ENCODE measurements at places on chromosomes 11 and 22.

GRCh38 chr11:68362801-68363379, 50.5 kb downstream of the LRP5 start:
- no peak for DNase-seq

DNA sequence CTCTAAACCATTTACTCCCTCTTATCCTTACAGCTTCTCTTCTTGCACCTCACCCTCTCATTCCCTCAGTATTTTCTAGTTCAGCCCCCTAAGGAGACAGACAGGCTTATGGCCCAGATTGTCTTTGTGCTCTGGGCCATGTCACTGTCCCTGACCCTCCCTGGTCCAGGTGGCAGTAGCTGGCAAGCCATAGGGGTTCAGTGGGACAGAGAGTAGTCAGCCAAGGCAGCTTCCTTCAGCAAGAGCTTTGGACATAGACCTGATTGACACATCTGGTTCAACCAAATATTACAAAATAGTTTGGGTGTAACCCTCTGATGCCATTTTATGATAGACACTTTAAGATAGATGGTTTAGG, 53.9 kb downstream of the NCAM1 start:
- DNase-seq = no peak

GRCh38 chr11:15494740-15495139, 380.0 kb downstream of the INSC start:
- no peak for DNase-seq

- DNase-seq = no peak
Measured at GRCh38 chr11:14132312-14132711, 169.8 kb downstream of the SPON1 start.

DNA sequence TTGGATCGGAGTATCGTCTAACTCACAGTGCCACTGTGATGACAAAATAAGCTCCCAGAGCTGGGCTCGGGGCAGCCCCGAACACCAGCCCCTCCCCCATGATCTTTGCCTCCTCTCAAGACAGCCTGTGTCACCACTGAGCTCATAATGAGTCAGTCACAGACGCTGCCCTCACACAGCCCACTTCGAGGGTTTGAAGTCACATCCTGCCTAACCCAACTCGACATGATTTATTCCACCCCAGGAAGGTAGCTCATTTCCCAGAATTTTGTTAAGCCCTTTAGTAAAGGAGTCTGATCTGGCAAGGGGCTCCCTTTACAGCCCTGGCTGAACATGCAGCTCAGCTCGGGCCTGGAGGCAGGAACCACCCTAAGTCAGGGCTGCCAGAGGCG, 22.8 kb downstream of the MYH9 start:
- DNase-seq = no peak

DNA sequence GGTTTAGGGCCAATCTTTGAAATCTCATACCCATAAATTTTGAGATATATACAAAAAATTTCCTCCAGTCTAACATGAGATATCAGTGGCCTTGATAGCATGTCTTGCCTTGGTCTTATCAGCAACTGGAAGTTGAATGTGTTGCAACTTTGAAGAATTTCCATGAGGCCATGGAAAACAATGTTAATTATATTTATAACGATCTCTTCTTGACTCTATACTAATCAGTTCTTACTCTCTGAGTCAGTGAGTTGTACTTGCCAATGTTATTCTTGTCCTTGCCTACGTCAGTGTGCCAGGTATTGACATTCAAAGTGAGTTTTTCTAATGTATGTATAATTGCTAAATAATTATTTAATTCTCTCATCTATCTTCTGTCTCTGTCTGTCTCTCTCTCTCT, 535.1 kb downstream of the KCNA4 start:
- no peak for DNase-seq

GRCh38 chr22:40113696-40114095, 64.0 kb upstream of the TNRC6B start:
- no peak for DNase-seq

DNA sequence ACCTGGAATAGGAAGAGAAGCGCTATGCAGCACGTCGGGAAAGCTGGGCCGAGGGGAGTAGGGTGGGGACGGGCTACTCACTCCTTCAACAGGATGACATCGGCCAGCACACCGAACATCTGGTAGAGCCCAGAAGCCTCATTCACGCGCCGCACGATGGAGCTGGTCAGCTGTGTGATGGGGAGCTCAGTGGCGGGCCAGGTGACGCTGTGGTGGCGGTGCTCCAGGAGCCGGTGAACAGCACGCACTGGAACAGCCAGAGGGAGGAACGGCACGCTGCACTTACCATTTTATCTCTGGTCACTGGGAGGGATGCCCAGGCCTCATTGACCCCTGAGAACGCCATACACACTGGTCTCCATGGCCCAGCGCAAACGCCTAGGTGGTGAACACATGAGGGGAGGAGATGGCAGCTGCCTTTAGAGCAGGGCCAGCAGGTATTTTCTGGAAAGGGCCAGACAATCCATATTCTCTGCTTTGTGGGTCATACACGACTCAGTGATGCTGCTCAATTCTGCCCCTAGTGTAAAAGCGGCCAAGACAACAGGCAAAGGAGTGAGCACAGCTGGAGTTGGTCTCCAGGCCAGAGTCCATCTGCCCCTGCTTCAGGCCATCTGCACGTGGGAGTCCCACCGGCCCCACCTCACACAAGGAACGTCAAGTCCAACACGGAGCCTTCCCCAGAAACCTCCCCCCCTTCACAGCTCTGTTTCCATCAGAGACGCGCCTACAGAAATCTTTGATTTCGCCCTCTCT, 8.8 kb downstream of the FOXRED2 start:
- no peak for DNase-seq

GRCh38 chr11:134070342-134070845, 1.5 kb downstream of the JAM3 start:
- DNase-seq = no peak

DNA sequence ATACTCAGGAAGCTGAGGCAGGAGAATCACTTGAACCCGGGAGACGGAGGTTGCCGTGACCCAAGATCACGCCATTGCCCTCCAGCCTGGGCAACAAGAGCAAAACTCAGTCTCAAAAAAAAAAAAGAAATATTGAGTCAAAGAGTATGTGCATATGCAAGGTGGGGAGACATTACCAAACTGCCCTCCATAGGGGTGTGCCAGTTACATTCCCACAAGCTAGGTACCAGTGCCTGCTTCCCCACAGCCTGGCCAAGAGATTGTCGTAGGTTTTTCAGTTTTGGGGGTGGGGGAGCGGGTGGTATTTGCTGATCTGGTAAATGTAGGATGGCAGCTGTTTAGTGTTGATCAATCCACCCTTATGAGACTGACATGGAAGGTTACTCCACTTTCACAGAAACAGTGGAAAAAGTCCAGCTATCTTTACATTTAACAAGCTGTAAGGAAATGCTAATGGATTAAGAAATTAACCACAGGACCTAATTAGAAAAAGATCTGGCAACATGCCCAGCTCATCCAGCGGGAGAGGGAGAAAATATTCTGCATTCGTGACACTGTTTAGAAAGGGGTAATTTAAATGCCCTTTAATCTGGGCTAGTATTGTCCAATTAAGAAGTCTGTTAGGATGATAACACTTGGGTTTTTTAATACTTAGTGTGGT, 89.4 kb downstream of the PACS1 start:
- no peak for DNase-seq

- DNase-seq = no peak
Measured at GRCh38 chr11:117415358-117415896, 87.8 kb downstream of the CEP164 start.
